Activated naive CD4-positive, alpha-beta T cell (primary cell): ENCODE measurements at places on chromosomes 12 and 14.

DNA sequence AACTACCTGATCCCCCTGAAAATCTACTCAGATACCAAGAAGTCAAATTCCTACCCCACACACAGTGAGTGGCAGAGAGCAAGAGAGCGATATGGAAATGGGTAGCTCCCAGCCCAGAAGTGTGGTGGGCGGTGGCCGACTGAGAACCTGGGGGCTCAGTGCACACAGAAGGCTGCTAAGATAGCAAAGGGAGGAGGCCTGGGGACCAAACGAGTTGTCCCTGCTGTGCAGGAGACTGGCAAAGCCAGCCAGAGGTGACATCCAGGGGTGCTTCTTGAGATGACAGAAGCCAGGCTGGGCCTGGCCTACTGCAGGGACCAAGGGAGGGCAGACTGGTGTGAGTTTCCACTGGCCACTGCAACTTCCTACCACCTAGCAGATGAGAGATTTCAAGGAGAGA is 52.9 kb downstream of the VWF start:
- no peak for DNase-seq

DNA sequence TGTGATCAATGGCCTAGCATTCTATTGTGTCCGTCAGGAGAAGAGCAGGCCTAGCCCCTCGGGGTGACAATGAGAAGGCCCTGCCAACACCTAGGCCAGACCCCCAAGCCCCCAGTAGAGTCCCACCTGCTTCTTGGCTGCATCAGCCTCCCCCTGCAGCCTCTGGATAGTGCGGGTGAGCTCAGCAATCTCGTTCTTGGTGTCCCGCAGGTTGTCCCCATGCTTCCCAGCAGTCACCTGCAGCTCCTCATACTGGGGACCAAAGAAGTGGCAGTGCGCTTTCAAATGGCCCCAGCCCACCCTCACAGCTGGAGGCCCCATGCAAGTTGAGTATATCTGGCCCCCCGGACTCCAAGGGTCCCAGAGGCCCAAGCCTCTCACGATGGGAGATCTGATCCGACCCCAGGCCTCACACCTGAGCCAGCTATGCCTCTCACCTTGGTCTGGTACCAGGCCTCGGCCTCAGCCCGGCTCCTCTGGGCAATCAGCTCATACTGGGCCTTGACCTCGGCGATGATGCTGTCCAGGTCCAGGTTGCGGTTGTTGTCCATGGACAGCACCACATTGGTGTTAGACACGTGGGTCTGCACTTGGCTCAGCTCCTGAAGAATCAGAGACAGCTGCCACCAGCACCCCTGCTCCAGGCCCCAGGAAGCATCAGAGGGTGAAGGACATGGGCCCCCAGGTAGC is 10.0 kb upstream of the KRT4 start:
- DNase-seq = no peak

- no peak for DNase-seq
Measured at GRCh38 chr12:52178984-52179383, 12.8 kb downstream of the KRT80 start.

- DNase-seq = no peak
Measured at GRCh38 chr14:63705561-63706070, 22.2 kb downstream of the SGPP1 start.

- DNase-seq = no peak
Measured at GRCh38 chr12:82959821-82960220, 273.1 kb downstream of the TMTC2 start.

DNA sequence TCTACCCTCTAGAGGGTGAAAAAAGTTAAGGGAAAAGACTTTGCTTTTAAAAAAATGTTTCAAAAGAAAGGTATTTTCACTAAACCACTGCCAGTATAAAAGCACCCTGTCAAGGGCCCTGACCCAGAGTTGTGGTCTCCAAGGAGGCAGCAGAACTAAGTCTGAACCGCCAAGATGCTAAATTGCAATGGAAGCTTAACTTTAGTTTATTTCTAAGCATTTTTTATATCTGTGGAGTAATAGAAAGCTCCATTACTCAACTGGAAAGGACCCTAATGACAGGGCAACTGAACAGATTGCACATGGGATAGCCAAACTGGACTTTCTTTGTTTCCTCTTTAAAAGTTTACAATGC is 379.8 kb downstream of the NAV3 start:
- no peak for DNase-seq

- no peak for DNase-seq
Measured at GRCh38 chr12:19190292-19191031, 60.9 kb downstream of the PLEKHA5 start.

GRCh38 chr12:49440035-49440434 is 72.8 kb downstream of the SPATS2 start:
- DNase-seq = no peak

DNA sequence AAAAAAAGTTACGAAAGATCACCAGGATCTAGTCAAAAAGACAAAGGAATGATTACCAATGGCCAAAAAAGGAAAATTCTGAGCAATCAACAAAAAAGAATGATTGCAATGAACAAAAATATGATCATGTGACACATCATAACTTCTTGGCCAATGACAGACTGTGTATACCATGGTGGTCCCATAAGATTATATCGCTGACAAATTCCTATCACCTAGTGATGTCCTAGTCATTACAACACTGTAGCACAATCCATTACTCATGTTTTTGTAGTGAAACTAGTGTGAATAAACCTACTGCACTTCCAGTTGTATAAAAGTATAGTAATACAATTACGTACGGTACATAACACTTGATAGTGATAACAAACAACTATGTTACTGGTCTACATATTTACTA is 12.3 kb downstream of the SEL1L start:
- DNase-seq = no peak

- DNase-seq = peak; percentile 25
Measured at GRCh38 chr12:113056631-113057488, at the start of gene DTX1. DTX1 (plus strand) TSS chr12:113056730; CDS start chr12:113058193, 1,463 bp downstream.

GRCh38 chr12:128258866-128259555 is 8.0 kb upstream of the TMEM132C start:
- no peak for DNase-seq

GRCh38 chr12:9668161-9669018 is 1.1 kb upstream of the CLEC2D start:
- no peak for DNase-seq

DNA sequence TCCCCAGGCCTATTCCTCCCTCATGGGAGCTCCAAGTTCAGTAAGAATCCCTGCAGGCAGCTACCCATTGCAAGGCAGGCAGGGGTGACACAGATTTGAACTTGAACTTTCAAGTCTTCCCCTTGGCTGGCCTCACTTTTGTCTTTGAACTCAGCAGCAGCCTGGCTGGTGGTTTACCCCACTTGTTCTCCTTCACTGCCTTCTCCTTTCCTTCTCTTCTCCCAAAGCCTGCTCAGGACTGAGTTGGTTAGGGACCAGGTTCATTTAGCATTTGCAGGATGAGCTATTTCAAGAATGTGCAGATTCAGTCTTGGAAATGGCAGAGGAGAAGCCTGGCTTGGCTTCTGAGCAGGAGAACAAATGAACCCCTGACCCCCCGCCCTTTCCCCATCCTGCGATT is 67.7 kb upstream of the TBX3 start:
- no peak for DNase-seq

- no peak for DNase-seq
Measured at GRCh38 chr14:62743560-62743959, 301.7 kb downstream of the KCNH5 start.

DNA sequence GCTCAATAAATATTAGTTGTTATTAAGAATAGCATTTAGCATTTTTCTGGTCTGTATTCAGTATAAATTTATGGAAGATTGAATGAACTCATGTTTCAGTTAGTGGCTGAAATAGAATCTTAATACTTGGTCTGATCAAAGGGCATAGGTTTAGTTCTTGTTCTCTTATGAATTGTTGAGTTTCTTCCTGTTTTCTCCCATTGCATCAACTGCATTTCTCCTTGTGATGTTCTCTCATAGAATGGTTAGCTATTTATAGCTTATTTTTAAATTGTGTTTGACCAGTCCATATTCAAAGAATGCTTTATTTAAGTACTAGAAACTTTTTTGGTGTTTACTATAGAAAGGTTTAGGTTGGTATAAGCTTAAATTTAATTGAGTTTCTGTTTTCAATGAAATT is 29.8 kb downstream of the APAF1 start:
- no peak for DNase-seq

GRCh38 chr12:113232840-113233585 is 11.7 kb downstream of the TPCN1 start:
- peak; percentile 53 for DNase-seq

DNA sequence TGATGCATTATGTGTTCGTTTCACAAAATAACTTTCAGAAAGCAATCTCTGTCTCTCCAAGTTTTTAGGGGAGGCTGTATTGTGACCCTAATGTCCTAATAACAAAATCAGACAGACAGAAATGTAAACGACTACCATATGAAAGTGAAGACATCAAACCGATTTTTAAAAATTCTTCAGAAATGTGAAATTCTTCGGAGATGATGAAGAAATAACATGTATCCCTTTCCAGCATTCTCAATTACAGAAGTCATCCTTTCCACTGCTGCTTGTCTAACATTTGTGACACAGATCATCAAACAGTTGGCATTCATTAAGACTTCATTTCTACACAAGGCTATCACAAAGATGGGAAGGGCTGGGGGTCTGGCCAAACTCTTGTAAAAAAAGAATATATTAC is 41.0 kb downstream of the DMAC2L start:
- DNase-seq = no peak

GRCh38 chr12:122909442-122910288 is 13.7 kb upstream of the VPS37B start:
- no peak for DNase-seq

- DNase-seq = no peak
Measured at GRCh38 chr12:18479256-18479655, 217.9 kb downstream of the PIK3C2G start.

DNA sequence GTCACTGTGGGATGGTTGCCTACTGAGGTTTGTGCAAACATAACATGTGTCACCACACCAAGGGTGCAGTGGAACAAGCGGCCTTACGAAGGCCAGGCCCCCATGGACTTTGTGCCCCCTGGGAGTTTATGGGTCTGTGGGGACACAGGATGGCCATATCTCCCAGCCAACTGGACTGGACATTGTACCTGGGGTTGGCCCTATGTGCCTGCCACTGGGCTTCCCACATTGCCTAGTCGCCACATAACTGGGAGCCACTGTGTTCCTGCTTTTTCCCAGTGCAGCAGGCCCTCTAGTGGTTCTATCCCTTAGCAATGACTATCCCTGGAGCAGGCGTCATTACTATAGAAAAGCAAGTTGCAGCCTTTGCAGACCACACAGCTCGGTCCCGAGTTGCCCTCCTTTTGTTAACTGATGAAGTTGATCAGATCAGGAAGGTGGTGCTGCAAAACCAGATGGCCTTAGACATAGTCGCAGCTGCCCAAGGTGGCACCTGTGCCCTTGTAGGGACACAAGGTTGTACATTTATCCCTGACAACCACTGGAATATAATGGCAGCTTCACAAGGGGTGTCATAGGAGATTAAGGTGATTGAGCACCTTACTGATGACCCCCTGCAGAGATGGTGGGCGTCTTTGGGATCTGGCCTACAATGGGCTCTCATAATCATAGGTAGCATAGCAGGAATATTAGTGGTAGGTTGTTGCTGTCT is 15.2 kb upstream of the RNASE12 start:
- no peak for DNase-seq

DNA sequence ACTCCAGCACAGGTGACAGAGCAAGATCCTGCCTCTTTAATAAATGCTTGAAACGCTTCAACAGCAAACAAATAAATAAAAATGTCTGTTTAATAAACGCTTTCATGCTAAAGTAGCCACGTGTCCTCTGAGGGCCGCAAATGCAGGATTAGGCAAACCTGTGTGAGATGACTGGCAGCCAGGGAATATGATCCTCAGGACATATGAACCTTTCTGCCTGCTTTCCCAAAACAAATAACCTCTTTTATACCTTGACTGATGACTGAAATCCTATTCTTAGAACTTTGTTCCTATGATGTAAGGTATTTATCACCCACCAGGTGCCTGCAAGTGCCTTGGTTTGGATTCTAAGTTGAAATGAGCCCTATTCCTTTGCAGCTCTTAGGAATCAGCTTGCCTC is 14.5 kb upstream of the FLVCR2 start:
- no peak for DNase-seq

GRCh38 chr12:56336361-56337167 is 2.1 kb upstream of the IL23A start:
- DNase-seq = no peak

- DNase-seq = no peak
Measured at GRCh38 chr12:120579179-120579578, 2.0 kb downstream of the POP5 start.

DNA sequence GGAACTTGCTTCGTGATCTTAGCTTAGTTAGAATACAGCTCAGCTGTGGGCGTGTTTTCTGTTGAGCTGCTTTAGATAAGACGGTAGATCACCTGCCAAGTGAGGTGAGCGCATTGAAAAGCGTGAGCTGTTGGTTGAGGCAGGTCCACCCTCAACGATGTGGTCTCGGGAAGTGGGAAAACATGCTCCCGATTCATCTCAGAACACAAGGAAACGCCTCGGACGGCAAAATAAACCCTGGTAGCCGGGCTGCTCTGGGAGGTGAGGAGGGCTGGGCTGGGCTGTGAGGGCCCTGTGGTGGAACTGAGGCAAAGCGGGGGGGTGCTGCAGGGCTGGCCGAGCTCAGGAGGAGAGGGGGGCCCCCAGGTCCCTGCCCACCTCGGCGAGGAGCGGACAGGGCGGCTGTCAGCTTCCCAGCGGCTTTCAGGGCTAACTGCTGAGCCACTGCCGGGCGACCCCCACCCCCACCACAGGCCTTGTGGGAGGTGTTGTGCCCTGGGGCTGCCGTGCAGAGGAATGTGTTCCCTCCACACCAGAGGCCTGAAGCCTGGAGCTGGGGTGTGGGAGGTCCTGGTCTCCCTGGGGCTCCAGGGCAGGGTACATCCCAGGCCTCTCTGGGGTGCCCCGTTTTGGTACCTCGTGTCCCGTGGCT is 30.7 kb downstream of the NOC4L start:
- DNase-seq = no peak

DNA sequence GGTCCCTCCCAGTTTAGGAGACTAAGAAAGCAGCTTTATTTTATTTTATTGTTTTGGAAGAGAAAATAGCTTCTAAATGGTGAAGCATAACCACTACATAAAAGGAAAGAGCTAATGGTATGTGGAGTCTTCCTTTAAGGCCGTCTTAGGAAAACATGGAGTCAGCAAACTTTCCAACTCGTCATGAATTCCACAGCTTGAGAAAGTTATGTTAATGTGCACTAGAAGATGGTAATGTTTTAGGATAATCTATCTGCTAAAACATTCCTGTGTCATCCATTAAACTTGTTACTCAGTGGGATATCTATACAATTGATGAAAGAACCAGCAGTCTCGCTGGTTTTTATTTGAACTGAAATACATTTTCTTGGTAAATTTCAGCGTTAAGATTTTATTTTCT is 448.4 kb upstream of the SEL1L start:
- no peak for DNase-seq

DNA sequence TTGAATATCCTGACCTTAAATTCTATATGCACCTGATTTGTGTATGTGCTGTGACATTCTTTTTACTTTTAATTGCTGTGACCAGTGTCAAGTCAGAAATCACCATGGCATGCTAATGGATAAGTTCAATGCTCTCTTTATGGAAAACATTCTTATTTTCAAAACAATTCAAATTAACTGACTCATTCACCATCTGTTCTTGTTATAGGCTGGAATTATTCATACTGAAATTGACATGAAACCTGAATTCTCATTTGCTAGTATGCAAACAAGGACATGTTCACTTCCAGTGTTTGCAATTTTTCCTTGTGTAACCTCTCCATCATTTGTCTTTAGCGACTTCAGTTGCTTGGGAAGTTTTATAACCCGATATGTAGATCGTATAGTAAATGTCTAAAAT is at the start of gene TAS2R30:
TSS of gene TAS2R30 (minus strand) at position 340 of the 400 bp plus-strand sequence. CDS start 400 bp downstream, outside the sequence.
- DNase-seq = no peak

- DNase-seq = no peak
Measured at GRCh38 chr12:92365836-92366235, 220.2 kb upstream of the BTG1 start.
